Stimulated activated CD8-positive, alpha-beta memory T cell treated with anti-CD3 and anti-CD28 coated beads, Interleukin-4, amount 100 ng/mL, for 1 hour (primary cell): ENCODE measurements at places on chromosomes 3 and 15.

GRCh38 chr3:187896646-187897045, 151.4 kb upstream of the BCL6 start:
- no peak for DNase-seq

- no peak for DNase-seq
These were observed 300.0 kb downstream of the CHST2 start for GRCh38 chr3:143419611-143420010.

DNA sequence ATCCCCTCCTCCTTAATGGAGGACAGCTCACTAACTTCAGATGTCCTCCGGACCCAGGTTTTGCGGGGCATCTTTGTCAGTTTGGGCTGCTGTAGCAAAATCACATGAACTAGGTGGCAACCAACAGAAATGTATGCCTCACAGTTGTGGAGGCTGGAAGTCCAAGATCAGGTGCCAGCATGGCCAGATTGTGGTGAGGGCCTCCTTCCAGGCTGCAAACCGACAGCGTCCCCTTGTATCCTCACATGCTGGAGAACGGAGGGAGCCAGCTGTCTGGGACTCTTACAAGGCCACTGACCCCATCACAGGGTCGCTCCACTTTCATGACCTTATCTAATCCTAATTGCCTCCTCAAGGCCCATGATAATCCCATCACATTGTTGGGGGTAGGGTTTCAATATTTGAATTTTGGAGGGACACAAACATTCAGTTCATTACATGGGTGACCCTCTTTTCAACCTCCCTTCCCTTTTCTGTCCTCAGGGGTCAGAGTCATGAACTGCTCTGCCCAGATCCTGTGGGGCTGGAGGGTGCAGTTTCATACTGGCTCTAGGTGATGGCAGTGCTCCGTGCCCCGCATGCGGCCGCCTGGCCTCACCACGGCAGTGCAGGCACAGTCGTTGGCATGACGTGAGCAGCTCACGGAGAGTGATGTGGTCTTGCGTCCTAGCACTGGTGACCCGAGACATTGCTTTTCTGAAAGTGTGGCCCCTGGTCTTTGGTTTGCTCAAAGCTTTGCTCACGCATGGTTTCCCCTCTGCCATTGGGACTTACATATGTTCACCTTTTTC, 58.4 kb downstream of the DNASE1L3 start:
- DNase-seq: no peak

GRCh38 chr3:148083526-148084182, 614.0 kb upstream of the AGTR1 start:
- DNase-seq: no peak
